Right ventricle myocardium inferior (tissue), 1 donor: ENCODE measurements at places on chromosomes 5 and 9. TPM values are rescaled to one million over a fixed set of nuclear protein-coding genes. Genes with fewer than 3 reads are reported as not detected.

- no peak for DNase-seq
Measured at GRCh38 chr9:27688954-27689353, 115.7 kb upstream of the C9orf72 start.

DNA sequence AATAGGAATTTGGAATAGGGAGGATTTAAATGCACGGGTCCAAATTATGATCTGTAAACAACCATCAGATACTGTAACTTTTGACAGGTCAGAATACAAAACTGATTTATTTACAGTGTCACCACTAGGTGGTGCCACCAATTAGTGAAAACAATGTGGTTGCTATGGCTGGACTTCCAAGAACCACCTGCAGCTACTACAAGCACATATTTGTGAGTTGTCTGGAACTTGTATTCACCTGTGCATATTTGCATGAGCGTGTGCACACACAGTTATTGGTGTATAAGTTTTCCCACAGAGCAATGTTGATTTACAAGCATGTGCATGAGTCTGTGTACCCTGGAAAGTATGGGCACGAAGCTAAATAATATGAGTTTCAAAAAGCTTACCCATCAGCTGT lies 3.0 kb upstream of the HRCT1 start:
- DNase-seq: no peak

- no peak for DNase-seq
Measured at GRCh38 chr5:73544429-73545402, 20.7 kb downstream of the ANKRA2 start.

DNA sequence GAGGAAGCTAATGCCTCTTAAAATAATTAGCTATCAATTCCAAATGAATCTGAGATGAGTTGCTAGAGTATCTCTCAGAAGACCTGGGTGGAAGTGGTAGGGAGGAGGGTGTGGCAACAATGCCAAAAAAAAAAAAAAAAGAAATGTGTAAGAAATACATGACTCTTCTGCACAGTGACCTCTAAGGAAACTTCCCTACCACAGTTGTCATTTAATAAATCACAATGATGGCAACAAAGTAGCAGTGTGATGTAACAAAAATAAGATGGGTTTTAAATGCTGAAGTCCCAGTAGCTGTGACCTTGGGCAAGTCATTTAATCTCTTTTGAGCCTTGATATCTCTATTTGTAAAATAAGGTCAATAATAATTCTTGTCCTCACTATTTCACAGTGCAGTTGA lies 7.2 kb downstream of the FOXD1 start:
- no peak for DNase-seq

- no peak for DNase-seq
Measured at GRCh38 chr9:4796988-4797853, 4.5 kb downstream of the RCL1 start.

GRCh38 chr5:68251386-68251785 lies 35.8 kb downstream of the PIK3R1 start:
- no peak for DNase-seq

DNA sequence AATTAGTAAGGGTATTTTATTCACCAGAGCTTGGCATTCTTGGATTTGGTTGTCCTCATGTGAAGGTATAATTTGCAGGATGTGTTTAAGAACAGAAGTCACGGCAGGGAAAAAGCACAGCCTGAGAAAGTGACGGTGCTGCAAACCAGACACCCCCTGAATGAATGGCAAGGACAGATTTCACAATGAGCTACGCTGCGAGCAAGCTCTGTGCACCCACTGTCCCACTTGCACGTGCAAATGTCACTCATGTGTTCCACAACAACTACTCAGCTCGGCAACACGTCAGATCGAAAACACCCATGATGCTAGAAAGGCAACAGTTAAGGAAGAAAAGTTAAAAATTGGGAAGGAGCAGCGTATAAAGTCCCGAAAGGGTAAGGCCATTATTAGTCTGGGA lies 168.9 kb downstream of the ROR2 start:
- DNase-seq: no peak

DNA sequence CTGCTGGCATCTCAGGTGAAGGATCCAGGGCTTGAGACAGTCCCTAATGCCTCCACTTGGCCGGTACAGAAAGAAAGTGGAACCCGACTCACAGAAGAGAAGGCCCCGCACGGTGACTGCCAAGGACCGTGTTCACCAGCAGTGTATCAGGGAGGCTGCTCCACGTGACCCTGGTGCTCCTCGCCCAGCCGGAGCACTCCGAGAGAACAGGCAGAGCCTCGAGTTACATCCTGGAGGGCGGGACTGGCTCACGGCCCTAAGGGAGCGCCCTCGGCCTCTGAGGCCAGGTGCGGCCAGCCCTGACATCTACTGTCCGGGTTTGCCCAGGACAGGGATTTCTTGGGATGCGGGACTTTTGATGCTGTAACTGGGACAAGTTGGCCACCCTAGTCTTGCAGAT lies 104.0 kb upstream of the SARDH start:
- peak; percentile 54 for DNase-seq

GRCh38 chr9:37862530-37862929 lies 41.4 kb downstream of the SLC25A51 start:
- DNase-seq: no peak

SLC1A3 gene
- total RNA-seq: 95.4 TPM

- no peak for DNase-seq
Measured at GRCh38 chr5:125612181-125612721, 811.0 kb upstream of the GRAMD2B start.

UHRF2 gene
- 16.0 TPM for total RNA-seq

DNA sequence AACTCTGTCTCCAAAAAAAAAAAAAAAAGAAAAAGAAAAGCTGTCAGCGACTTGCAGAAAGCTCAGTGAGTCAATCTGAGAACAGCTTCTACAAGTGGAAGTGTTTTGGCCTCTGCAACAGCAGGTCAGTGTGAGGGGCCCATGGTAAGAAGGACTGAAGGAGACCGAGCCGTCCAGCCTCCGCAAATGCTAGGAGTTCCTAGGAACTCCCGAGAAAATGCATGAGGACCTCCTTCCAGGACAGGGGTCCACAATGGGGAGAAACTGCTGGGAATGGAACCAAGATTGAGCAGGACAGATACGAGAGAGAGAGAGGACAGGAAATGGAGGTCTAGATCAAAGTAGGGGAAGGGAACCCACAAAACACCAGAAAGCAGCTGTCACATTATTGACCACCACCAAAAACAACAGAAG lies 180.5 kb downstream of the CRB2 start:
- no peak for DNase-seq

OR4F3 gene
- total RNA-seq: not detected
